ENCODE measurements at places on chromosomes 12 and 14.
A peak's percentile ranks its signal among the peaks of the same experiment; 100 is the strongest.

- DNase-seq: no peak
Observed at GRCh38 chr14:105888784-105889665, 362.6 kb downstream of the TMEM121 start.

DNA sequence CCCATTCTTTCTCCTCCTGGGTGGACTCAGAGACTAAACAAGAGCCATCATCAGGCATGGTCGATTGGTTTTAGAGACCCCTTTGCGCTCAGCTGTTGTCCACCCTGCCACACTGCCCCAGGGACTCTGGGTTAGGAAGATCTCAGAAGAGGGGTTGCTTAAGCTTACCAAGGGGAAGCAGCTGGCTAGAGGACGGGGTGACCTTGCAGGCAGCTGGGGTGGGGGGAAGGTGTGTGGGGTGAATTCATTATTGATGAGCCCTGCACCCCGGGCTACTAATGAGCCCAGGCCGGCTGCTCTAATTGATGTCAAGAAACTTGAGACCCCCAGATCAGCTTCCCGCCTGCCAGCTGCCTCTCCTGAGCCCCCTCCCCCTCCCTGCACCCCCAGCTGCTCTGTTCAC lies 8.7 kb upstream of the ZNF385A start:
- DNase-seq: no peak

- DNase-seq: no peak
Observed at GRCh38 chr12:110689281-110690126, 589 bp upstream of the HVCN1 start.

GRCh38 chr12:96409731-96410130 lies 9.5 kb upstream of the CDK17 start:
- DNase-seq: no peak

GRCh38 chr12:117367006-117367638 lies 5.7 kb upstream of the NOS1 start:
- peak; percentile 46 for DNase-seq

DNA sequence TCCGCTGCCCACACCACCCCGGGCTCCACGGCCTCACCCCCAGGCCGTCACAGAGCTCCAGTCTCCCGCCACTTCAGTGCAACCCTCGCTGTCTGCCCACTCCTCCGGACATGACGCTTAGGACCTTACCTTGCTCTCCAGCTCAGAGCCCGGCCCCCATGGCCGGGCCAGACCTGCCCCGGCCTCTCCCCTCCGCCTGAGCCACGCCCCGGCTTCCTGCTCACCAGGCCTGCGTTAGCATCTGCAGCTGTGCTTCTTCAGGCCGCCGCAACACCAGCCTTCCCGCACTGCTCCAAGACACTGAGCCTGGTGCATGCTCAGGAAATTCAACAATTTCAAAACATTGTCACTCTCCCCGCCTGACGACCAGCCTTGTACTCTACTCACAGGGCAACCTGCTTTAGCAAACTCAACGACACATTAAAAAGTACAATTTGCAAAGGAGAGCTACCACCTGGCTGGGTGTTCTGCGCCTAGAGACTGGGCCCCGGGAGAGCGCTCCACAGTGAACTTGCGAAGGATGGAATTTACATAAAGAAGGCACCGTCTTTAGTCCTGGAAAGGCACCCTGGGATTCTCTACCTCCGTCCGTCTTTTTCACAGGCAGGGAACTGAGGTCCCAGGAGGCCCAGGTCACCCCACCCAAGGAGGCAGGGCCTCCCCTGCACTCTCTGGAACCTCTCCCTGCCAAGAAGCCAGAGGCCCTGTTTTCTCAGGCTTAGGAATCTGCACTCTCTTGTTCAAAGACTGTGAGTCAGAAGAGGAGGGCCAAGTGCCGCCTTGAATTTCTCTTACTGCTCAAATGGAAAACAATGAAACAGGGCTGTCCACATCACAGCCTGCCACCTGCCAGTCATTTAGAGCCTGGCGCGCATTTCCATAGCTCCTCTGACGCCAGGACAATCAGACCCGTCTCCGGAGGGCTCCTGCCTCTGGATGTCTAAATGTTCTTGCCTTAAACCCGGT lies 51.3 kb downstream of the STX2 start:
- no peak for DNase-seq

All from AG09319 (cell line).